ENCODE measurements at places on chromosomes 2 and 18. TPM values are rescaled to one million over a fixed set of nuclear protein-coding genes. Genes with fewer than 3 reads are reported as not detected.

DNA sequence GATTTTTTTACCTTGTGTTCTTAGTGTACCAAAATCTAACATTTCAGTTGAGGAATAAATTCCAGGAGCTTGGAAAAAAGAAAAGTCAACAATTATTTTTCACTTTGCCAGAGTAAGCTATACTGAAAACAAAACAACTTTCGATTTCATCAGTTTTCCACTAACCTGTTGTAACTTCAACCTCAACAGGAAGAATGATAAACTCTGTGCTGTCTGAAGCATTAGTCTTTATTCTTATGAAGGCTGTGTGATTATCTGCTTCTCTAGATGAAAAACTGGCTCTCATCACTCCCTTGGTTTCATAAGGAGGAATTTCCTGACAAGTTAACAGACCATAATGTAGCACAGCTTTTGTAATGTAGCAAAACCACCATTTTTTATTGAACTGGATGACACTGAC is 121.2 kb downstream of the ZAP70 start:
- DNase-seq, result no peak

C1QL2 gene
- total RNA-seq, result 0.27 TPM

DNA sequence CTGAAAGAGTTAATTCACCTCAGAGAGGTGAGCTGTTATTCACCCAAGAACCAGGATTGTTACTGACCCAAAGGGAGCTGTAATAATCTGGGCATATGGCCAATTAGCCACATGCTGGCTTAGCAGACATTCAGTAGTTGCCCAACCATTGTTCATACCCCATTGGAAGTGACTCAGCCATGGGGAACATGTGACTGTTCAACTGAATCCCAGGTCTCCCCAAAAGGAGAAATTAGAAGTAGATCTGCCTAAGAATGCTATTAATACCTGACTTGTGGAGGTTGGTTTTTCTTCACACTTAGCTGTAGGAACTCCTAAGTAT is 272.6 kb upstream of the UBE2E3 start:
- DNase-seq, result peak; percentile 2

DNA sequence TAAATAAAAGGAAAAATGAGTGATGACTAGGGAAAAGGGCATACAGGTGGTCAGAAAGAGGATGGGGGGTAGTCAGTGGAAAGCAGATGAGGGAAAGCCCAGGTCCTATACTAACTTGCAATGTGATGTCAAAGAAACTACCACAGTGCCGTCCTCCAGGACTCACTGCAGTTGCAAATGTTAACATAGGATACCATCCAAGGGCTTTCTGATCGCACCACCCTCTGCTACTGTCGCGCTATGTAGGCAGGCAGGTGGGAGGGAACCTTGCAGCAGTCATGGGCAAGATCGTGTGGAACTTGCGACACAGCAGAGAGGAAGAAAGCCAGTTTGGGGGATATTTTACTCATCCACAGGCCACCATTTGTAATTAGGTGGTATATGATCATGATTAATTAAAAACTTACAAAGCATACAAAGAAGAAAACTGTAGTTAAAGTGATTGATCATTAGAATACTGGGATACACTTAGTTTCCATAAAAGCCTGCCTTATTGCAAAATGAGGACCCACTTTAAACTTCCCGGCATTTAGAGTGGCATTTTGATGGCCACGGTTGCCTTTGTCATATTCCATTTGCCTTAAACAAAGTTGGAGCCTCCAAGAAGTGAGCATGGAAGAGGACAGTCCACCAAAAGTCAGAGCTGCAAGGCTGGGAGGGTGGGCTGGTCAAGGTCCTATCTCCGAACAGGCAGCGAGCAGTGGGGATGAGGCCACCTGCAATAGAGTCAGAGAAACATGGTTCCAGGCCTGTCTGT is 8.5 kb upstream of the ROCK2 start:
- no peak for DNase-seq

GRCh38 chr2:46804794-46805193 is 110.8 kb downstream of the MCFD2 start:
- no peak for DNase-seq

DNA sequence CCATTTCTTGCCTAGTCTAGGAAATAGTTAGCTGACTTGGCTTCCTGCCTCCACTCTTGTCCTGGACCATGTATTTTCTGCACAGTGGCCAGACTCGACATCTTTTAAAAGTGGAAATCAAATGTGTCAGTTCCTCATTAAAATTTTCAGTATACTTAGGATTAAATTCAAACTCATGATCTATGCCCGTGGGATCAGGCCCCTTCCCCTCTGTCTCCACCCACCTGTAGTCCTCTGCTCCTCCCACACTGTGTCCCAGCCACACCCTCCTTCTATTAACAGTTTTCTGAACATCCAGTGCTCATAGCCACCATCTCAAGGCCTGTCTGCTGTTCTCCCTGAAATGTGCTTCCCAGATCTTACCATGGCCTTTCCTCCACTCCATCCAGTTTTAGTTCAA is 13.3 kb downstream of the ARHGAP25 start:
- no peak for DNase-seq

GRCh38 chr2:129606496-129607270 is 372.8 kb upstream of the RAB6C start:
- no peak for DNase-seq

C2orf81 gene
- 1.1 TPM for total RNA-seq

- peak; percentile 60 for DNase-seq
These were observed at the start of gene RAB31 for GRCh38 chr18:9708057-9708433. Gene RAB31 (plus strand): TSS chr18:9708301. CDS start chr18:9708406, 105 bp downstream.

- DNase-seq, result no peak
These were observed 331.6 kb downstream of the TXNL1 start for GRCh38 chr18:56306797-56307196.

DNA sequence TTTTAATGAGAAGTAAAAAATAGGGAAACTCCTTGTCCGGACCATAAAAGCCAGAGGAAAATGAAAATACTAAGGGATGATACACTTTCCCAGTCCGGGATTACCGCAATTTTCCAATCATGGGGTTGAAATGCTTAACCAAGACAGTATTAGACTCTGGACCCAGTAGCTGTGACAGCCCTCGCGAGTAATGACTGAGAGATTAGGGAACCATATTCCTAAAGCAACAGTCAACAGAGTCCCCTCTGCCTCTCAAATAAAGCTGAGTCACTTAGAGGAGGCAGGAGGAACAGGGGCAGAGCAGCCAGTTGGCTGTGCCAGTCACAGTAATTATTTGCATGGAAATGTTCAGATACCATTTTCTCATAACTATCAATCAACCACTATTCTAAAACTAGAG is 34.8 kb downstream of the GPATCH11 start:
- DNase-seq, result no peak

- no peak for DNase-seq
These were observed 549.4 kb upstream of the SALL3 start for GRCh38 chr18:78430131-78430758.

GRCh38 chr2:217946051-217946450 is 56.7 kb downstream of the TNS1 start:
- DNase-seq, result no peak

GRCh38 chr2:120978359-120979050 is 242.8 kb downstream of the GLI2 start:
- no peak for DNase-seq

DNA sequence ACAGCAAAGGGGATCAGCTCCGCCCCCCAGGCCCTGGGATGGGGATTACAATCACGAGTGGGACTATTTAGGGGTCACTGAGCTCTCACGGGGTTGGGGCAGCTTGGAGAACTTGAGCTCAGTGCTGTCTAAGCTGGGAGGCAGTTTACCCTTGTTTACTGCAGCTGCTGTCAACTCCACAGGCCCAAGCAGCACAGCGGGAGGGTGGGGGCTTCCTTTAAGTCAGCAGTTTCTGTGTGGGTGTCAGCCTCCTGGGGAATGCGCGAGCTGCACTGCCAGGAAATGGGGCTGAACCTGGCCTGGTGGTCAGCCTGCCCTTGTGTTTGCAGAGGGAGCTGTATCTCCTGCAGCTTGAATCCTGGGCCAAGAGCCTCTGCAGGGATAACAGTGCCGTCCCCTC is 29.8 kb downstream of the TOGARAM2 start:
- DNase-seq, result no peak

ST3GAL5 gene
- 61.9 TPM for total RNA-seq

TLX2 gene
- not detected for total RNA-seq

DNA sequence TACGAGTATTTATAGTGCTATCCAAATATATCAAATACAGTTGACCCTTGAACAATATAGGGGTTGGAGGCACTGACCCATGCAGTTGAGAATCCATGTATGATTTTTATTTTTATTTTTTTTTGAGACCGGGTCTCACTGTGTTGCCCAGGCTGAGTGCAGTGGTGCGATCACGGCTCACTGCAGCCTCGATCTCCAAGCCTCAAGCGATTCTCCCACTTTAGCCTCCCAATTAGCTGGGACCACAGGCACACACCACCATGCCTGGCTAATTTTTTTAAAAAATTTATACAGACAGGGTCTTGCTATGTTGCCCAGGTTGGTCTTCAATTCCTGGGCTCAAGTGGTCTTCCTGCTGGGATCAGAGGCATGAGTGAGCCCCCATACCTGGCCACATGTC is 70.6 kb downstream of the GORASP2 start:
- DNase-seq, result no peak

- DNase-seq, result no peak
These were observed 307.6 kb upstream of the RAB12 start for GRCh38 chr18:8301427-8302172.

GRCh38 chr2:49146401-49146800 is 7.9 kb downstream of the FSHR start:
- DNase-seq, result no peak

DNA sequence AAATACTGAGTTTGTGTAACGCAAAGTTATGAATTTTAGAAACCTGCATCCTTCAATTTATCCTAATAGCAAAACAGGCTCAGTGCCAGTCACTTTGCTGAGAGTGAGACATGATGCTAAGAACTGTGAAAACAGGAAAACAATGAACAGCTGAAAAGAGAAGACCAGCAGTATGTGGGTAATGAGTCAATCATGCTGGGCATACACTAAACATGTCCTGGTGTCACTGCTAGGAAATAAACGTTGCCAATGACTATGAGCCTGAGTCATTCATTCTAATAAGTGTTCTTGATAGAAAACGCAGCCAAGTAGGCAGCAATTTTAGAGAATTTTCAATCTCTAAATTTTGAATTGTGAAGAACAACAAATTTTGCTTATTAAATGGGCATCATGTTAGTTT is 237.3 kb downstream of the GALR1 start:
- no peak for DNase-seq

DNA sequence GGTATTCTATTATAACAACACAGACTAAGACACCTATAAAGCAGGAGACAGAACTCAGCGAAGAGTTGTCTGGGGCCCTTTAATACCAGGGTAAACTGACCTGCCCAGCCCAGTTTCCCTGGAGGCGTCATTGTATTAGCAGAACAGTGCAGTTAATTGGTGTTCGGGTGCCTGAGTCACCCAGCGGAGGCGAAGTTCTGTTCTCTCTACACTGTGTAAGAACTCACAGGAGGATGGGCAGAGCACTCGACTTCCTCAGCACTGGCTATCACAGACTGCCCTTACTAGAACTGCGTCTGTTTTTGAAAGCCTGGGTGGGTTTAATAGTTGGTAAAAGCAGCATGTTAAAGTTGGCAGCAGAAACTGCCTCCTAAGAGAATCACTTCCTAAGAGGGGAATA is 106.5 kb upstream of the ATP8B1 start:
- DNase-seq, result no peak

DNA sequence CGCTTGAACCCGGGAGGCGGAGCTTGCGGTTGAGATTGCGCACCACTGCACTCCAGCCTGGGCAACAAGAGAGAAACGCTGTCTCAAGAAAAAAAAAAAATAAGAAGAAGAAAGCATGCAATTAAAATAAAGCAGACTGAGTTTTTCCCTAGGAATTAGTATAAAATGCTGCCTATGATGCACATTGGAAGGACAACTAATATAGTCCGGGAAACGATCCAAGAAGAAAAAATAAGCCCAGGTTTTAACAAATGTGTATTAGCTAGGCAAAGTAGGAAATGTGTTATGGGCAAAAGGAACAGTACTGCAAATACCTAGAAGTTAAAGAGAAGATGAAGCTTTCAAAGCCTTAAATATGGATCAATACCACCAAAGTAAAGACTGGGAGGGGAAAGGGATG is 64.0 kb downstream of the SPIRE1 start:
- DNase-seq, result no peak

DNA sequence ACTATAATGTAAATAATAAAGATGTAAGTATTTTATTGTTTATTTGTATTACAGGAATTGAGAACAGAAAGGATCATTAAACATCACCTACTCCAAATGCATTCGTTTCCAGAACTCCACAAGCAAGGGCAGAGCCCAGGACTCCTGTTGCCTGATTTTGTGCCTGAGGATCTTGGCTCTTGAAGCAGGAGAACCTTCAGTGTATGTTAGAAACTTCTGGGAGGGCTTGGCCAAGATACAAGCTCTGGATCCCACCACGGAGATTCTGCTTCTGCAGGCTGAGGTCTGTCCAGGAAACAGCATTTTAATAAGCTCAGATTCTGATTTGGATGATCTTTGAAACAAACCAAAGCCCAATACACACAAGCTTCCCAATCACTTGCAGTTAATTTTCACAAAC is 142.4 kb upstream of the SOX11 start:
- no peak for DNase-seq

GRCh38 chr2:143476336-143477087 is 347.3 kb downstream of the ARHGAP15 start:
- no peak for DNase-seq

GRCh38 chr2:102703748-102704147 is 58.1 kb upstream of the TMEM182 start:
- no peak for DNase-seq

L3MBTL4 gene
- 2.9 TPM for total RNA-seq

- peak; percentile 85 for DNase-seq
These were observed 91.2 kb downstream of the SMAD7 start for GRCh38 chr18:48859311-48860268.

GRCh38 chr18:49212819-49213218 is 247.6 kb downstream of the DYM start:
- DNase-seq, result no peak

- peak; percentile 73 for DNase-seq
These were observed 46.9 kb upstream of the USP14 start for GRCh38 chr18:111306-112014.

SLC5A7 gene
- total RNA-seq, result 3.1 TPM

- DNase-seq, result peak; percentile 71
These were observed 4.0 kb upstream of the WNT10A start for GRCh38 chr2:218876562-218877219.

GRCh38 chr2:197383825-197384224 is 51.0 kb downstream of the SF3B1 start:
- DNase-seq, result no peak

- DNase-seq, result no peak
These were observed 32.4 kb upstream of the ACTR3 start for GRCh38 chr2:113857464-113857863.

DNA sequence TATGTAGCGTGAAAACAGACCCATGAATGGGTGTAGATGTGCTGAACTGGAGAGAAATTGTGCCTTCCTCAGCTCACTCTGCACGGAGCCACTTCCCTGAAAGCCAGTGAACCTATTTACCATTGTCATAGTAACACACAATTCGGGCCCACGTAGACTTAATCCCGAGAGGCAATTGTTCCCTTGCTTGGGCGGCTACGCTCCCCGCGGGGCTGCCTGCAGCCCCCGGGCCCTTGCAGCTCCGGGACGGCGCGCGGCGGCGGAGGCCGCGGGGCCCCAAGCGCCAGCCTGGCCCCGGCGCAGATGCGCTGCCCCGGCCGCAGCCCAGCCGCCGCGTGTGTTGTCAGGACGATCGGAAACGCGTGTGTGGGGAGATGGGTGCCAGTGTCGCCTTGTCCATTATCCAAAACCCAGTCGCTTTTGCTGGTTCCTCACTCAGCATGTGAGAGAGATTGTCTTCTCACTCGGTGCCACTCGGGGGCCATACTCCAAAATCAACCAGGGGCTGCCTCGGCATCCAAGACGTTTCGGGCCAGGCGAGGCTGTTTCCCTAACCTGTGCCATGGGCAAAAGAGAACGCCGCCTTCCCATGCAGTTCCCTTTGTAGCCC is 17.9 kb upstream of the LRRTM1 start:
- DNase-seq, result no peak

ACMSD gene
- total RNA-seq, result not detected
